ENCODE measurements at places on chromosomes 7 and 10.

GRCh38 chr10:6191569-6191968 lies 11.2 kb upstream of the PFKFB3 start:
- no peak for DNase-seq

DNA sequence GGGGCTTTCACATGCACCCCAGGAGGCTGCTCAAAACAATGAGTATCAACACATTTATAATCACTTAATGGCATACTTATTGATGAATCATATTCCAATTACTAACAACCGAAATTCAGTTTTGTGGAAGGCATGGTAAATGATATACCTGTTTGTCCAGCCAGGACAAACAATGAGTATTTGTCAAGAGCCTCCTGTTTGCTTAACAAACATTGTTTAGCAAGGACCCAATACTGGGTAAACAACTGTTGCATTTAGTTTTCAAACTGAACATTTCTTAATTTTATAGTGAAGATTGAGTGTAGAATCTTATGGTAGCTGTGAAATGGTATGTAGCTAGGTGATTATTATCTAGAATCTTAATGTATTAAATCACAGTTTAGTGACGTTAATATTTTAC lies 473.7 kb downstream of the ATRNL1 start:
- no peak for DNase-seq

GRCh38 chr7:133517766-133518165 lies 264.9 kb downstream of the EXOC4 start:
- no peak for DNase-seq

DNA sequence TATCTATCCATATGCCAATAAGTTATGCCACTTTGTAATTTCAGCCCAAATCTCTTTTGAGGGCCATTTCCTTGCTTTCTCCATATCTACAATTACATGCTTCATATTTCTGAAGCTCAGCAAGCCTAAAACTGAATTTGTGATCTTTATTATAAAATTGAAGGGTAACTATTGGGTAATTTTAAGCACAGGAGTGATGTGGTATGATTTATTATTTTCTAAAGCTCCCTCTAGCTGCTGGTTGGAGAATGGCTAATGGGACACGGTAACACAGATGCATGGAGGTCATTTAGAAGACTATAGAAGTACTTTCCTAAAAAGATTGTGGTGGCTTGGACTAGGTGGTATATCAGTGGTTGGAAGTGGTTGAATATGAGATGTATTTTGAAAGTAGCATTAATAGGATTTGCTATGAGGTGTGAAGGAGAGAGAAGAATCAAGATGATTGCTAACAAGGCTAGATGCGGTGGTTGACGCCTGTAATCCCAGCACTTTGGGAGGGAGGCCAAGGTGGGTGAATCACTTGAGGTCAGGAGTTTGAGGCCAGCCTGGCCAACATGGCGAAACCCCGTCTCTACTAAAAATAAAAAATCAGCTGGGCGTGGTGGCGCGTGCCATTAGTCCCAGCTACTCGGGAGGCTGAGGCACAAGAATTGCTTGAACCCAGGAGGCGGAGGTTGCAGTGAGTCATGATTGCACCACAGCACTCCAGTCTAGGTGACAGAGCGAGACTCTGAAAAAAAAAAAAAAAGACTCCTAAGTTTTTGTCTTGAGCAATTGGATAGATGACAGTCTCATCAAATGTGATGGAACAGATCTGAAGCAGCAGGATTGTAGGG lies 13.9 kb downstream of the KLHDC10 start:
- peak; percentile 24 for DNase-seq

DNA sequence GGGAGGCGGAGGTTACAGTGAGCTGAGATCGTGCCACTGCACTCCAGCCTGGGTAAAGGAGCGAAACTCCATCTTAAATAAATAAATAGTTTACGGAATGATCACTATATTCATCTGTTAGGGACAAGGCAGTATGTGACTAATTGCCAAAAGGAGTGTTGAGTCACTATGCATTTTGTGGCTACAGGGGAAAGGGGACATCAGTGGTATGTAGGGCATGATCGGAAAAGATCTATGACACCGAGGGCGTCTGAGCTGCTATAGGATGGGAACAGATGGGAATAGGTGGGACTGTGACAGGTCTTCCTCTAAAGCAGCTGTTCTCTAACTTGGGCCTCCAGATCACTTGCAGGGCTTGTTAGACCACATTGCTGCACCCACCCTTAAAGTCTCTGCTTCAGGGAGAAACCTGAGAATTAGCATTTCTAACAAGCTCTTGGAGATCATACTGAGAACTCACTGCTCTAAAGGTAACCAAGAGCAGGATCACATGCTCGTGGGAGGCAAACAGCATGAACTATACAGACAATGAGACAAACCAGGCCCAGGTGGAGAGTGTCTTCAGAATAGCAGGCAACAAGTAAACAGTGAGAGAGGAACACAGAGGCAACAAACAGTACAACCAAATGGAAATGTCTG lies 65.1 kb upstream of the ITGA8 start:
- no peak for DNase-seq

- no peak for DNase-seq
These were observed 96.3 kb upstream of the ZPBP start for GRCh38 chr7:50189371-50189770.

DNA sequence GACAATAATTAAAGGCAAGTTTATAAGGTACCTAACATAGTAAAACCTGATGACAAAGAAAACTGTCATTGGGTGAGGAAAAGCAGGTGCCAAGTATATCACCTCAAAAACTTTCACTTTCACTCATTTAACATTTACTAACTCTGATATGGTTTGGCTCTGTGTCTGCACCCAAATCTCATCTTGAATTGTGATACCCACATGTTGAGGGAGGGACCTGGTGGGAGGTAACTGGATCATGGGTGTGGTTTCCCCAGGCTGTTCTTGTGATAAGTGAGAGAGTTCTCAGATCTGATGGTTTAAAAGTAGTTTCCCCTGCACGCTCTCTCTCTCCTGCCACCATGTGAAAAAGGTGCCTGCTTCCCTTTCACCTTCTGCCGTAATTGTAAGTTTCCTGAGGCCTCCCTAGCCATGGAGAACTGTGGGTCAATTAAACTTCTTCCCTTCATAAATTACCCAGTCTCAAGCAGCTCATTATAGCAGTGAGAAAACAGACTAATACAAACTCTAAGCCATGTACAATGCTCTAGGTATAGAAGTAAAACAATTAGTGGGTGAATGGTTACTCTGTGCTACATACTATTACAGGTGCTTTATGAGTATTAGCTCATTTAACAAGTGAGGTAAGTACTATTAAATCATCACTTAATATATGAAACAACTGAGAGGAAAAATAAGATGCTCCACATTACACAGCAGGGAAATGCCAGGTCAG lies 199.0 kb downstream of the CHCHD3 start:
- peak; percentile 41 for DNase-seq

GRCh38 chr7:100957832-100958421 lies 8.6 kb downstream of the MUC3A start:
- DNase-seq = no peak

DNA sequence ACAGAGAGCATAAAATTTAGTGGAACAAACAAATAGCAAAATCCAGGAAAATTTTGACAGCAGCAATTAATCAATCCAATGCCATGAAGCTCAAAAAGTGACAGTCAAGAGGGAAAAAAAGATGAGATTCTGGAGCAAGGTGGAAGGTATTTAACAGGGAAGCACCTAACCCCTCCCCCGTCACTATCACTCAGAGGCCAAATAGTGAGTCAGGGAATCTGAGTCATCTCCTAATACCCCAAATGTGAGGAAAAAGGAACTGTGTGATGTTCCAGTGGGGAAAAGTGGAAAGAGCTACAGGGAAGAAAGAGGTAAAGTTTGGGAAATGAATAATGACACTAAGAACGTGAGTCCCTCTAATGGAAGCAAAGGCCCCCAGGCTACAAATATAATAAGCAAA lies 113.2 kb upstream of the PHF14 start:
- no peak for DNase-seq

GRCh38 chr7:135744938-135745702 lies 3.5 kb downstream of the FAM180A start:
- no peak for DNase-seq

DNA sequence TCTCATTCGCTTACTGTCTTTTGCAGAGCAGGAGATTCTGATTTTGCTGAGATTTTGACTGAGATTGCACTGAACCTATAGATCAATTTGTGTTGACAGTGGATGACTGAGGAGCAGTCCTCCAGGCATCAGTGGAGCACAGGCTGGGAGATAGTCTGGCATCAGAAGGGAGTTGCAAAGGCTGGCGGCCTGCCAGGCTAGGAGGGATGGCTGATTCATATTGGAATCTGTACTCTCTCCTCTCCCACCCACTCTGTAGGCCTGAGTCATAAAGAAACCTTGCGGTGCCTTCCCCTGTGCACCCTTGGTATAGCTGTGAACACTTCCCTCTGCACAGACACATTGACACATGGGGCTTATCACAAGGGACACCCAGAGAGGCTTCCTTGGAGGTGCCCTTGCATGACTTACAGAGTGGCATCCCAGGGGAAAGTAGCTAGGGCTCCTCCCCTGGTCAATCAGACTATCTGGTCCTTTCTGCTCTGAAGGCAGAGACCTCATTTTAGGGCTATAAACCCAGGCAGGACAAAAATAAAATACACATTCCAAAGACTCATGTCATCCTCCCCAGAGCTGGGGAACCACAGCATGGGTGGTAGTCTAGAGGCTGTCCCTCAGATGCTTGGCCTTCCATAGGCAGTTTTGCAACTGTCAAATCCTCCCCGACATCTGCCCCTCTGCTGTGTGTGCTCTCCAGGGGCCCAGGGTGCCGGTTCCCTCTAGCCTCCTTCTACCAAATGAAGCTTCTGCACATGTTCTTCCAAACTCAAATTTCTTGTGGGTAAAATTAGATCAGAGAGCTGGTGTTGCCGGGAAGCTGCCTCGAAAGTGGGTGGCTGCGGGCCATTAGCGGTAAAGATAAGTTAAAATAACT lies 37.4 kb upstream of the EEPD1 start:
- DNase-seq = peak; percentile 30

GRCh38 chr7:69272101-69272500 lies 326.2 kb upstream of the AUTS2 start:
- no peak for DNase-seq

DNA sequence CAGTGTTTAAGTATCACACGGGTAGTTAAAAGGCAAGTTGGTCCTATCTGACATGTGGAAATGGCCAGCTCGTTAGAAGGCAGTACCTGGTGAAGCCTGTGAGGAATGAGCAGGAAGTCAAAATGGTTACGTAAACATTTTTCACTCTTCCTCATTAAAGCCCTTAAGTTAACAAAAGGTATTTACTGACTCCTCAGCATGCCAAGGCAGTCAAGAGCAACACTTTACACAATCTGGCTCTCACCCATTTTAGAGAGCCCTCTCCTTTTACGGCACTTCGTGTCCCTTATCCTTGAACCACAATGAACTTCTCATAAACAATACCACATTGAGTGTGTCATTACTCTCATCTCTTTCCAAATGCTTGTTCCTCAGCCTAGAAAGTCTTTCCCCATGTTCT lies 11.0 kb upstream of the RSBN1L start:
- DNase-seq = no peak

GRCh38 chr10:34343764-34344163 lies 471.3 kb downstream of the PARD3 start:
- DNase-seq = no peak

DNA sequence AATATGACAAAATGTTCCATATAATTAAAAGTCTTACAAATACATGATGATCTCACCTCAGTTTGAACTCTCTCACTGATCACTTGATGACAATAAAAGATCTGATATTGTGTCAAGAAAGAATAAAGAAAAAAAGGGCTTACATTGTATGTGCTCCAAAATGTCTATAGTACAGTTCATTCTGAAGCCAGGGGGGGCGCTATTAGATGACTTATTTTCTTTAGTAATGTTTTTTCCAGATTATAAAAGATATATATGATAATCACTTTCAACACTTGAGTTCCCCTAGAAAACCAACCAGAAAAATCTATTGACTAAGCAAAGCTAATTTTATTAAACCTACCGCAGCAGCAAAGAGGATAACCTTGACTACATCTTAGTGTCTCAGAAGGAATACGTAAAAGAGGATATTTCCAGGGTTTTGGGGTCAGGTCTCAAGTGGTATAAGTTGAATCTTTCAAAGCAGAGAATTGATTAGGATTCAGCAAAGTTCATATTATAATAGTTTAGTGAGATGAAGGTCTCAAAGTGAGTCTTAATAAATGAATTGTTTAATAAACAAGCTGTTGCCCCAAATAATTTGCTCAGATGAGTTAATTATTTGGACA lies 55.8 kb downstream of the PTN start:
- DNase-seq = no peak

GRCh38 chr10:78516756-78517155 lies 483.1 kb downstream of the RPS24 start:
- no peak for DNase-seq

GRCh38 chr7:79291498-79291865 lies 162.0 kb downstream of the MAGI2 start:
- DNase-seq = no peak

DNA sequence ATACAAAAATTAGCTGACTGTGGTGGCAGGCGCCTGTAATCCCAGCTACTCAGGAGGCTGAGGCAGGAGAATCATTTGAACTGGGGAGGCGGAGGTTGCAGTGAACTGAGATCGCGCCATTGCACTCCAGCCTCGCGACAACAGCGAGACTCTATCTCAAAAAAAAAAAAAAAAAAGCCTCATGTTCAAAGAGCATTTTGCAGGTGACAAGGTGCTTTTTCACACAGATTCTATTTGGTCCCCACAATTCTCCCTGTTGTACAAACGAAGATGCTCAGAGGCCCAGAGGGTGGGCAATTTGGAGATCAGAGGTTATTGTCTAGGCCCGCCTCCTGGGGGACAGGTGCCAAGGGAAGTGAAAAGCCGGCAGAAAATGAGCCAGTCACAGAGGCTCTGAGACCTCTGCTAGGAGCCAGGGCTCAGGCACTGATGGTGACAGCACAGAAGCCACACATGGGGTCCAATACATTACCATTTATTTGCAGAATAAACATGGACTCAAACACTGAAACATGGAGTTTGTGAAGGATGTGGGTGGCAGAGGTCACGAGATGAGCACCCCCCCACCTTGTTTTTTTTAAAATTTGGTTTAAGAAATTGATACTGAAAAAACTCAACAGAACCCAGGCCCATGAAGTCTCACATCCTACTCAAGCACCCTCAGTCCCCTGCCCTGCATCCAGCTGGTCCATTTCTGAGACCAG lies 882 bp upstream of the GAL3ST4 start:
- no peak for DNase-seq

DNA sequence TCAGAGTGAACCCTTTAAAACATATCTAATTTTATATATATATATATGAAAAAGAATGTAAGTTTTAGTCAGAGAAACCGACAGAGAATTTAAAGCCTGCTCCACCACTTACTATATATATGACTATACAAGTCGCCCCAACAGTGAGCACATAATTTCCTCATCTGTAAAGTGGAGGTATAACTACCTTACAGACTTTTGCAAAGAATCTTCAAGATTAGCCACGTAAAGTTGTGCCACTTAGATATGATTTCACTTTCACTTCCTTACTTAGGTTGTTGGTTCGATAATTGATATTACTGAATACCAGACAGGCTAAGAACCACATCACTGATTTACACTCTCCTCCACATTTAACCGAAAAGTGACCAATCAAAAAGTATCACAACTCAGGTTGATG lies 94.7 kb downstream of the PDE1C start:
- no peak for DNase-seq

All from CD4-positive, alpha-beta T cell treated with Interleukin-10 for 1 hour (primary cell).